ENCODE measurements at places on chromosomes 2 and 18.

DNA sequence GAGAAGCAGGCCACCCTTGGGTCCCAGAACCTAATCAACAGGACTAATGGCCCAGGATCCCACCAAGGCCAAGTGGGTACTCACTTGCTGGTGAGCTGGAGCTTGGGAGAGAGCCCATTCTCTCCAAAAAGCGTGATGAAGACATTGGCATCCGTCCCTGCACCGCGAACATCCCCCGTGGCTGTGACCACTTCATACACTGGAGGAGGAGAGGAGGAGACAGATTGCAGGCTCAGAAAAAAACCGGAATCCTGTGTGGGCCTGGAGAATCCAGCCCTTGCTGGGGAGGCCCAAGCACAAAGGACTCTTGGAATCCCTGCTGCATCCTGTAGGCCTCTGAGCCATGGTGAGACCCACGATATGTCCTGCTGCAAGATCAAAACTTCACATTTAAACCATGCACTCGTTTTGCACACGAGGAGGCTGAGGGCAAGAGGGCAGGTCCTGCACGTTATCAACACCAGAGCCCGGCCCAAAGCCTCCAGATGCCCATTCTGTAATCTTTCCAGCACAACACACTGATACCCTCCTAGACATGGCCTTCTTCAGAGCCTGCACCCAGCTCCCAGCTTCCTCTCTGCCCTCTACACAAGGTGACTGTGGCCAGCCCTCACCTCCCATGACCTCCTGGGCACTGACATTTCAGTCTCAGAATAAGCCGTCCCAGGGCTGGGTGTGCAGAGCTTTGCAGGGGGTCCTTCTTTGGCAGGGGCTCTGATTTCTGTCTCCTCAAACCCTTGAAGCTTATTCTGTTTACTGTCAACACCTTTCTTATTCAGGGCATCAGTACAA is 7.8 kb downstream of the LOXHD1 start:
- DNase-seq = no peak

- no peak for DNase-seq
Observed at GRCh38 chr2:42696987-42697386, 66.9 kb downstream of the OXER1 start.

DNA sequence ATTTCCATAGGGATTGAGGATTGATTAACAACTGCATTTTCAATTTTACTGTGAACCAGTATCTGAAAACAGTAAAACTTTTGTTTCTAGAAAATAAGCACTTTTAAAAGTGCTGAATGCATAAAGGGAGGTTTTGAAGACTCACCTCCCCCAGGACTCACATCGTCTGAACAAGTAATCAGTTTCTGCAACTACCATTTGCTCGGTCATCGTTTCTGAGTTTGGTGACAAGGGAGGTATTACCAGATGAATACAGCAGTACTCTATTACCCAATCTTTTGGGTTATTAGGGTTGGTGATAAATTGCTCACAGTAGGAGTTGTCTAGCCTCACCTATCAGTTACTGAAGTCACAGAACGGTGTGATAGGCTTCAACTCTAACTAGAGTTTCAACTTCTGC is 234.5 kb upstream of the FN1 start:
- no peak for DNase-seq

DNA sequence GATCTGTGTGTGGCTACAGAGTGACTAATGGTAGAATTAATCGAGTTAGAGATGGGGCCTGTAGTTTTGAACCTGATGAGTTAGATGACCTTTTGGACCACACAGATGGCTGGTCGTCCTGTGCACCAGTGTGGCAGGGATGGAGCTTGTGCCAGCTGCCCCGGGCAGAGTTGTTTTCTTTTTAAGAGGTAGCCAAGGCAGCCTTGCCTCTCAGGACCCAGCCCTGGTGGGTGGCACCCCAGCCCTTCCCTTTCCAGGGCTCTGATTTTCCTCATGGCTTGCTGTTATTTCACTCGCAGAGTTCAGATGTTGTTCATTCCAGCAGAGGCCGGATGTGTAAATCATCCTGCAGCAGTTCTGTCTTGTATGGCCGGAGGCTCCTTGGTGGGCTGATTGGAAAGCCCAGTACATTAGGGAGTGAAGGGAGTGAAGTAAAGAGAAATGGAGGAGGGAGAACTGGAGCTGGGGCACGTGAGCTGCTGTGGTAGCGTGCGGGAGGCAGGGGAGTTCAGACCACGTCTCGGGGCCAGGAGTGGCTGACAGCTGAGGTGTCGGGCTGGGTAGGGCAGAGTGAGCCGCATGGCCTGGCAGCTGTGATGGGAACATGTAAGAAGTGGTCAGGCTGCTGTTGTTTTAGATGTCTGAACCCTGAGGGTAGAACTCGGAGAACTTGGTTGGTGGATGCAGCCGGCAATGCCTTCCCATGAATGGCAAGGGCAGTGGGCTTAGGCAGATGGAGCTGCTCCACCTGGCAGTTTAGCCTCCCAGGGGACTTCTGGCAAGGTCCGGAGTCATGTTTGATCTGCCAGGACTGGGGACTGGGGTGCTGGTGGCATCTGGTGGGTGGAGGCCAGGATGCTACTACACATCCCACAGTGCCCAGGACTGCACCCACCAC is 28.8 kb downstream of the ASAP2 start:
- DNase-seq = no peak

All from stimulated activated CD4-positive, alpha-beta T cell treated with anti-CD3 and anti-CD28 coated beads, Interleukin-1b, Interleukin-23, amount 100 ng/mL, for 4 hours (primary cell).